ENCODE measurements at places on chromosomes 12 and 14.

DNA sequence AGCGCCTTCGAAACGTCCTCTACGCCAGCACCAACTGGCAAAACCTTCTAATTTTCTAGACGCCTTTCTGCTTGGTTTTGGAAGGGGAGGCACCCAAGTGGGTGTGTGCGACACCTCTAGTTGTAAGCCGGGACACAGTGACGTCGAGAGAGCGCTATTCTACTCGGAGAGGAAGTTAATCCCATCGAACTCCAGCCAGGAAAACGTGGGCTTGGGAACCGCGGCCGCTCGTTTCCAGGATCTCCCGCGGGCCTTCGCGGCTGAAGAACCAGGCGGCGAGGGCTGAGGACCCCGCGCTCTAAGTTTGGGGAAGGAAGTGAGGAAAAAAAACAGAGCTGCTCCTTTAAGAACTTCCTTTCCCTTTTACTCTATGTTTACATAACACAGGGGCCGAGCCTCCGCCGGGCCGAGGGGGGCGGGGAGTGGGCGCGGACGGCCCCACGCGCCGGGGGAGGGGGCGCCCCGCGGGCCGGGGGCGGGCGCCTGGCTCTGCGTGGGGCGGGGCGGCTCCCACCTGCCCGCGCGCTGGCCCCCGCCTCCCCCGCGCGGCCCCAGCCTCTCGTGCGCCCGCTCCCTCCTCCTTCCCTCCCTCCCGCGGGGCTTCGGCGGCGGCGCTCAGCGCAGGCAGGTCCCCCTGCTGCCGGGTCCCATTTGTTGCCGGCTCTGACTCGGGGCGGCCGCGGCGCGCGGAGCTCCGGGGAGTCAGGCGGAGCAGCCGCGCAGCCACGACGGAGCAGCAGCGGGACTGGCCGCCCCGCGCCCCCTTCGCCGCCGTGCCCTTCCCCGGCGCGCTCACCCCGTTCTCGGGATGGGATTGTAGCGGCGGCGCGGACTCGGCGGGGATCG, at the start of gene PELI2:
Gene PELI2, plus strand, starts transcription at position 647 of the 846 bp plus-strand sequence. CDS start 250 bp downstream, outside the sequence.
- DNase-seq = peak; percentile 86

- DNase-seq = no peak
These were observed 3.1 kb downstream of the IFI27L2 start for GRCh38 chr14:94126419-94126677.

GRCh38 chr12:40473962-40474361, 218.3 kb upstream of the CNTN1 start:
- no peak for DNase-seq

GRCh38 chr14:61462566-61463193, 141.3 kb downstream of the PRKCH start:
- DNase-seq = no peak

GRCh38 chr12:118830296-118830695, 151.0 kb upstream of the SRRM4 start:
- no peak for DNase-seq

GRCh38 chr12:97714107-97714563, 251.5 kb downstream of the RMST start:
- no peak for DNase-seq

DNA sequence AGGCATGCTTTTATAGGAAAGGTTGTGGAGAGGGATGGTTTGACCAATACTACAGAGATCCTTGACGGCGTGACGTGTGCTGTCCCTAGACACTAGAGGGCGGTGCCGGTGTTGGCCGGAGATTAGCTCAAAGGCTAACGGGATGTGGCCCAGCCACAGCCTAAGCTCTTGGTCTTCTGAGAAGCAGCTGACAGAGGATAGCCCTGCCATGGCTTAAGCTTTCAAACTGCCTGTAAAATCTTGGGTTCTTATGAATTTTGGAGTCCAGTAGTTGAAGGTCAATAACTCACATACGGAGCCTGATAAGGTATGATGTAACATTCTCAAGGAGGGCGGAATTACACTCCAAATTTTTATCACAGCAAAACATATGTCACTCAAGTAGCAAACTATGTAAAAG, 515.7 kb upstream of the ATXN7L3B start:
- DNase-seq = peak; percentile 37

- no peak for DNase-seq
These were observed 1367.3 kb upstream of the FLRT2 start for GRCh38 chr14:84162633-84163032.

Measured in putamen (tissue), 1 donor.